ENCODE measurements at places on chromosomes 12 and 14. TPM values are rescaled to one million over a fixed set of nuclear protein-coding genes. Genes with fewer than 3 reads are reported as not detected.

Gene ACSM4
- not detected for total RNA-seq

Gene IL22
- not detected for total RNA-seq

Gene TIMELESS
- total RNA-seq = 2.7 TPM

Gene LRRC10
- 40.5 TPM for total RNA-seq

Gene KITLG
- 10.1 TPM for total RNA-seq

Gene LMNTD1
- not detected for total RNA-seq

Gene NPAS3
- total RNA-seq = 1.7 TPM

Gene COQ5
- 44.0 TPM for total RNA-seq

Gene PRIMA1
- total RNA-seq = 8.4 TPM

Gene FSCB
- not detected for total RNA-seq

DNA sequence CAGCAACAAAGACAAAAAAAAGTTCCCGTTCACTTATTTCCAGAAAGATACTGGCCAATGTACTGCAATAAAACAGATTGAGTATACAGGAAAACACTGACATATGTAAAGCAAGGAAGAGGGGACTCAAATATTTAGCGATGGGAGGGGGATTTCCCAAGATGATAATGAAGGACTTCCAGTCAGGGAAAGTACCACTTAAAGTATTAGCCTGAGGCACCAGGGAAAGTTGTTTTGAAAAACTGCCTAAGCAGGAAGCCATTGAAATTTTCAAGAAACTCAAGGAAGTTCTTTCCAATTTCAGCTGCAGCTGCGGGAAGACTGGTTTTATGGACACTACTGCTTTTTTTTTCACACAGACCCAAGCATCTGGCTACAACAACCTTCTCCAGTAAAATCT, 1007.4 kb upstream of the NOVA1 start:
- no peak for DNase-seq

GRCh38 chr12:105026411-105026810, 40.3 kb downstream of the NOPCHAP1 start:
- DNase-seq = no peak

- peak; percentile 75 for DNase-seq
Measured at GRCh38 chr14:73462048-73462715, 3.8 kb upstream of the NUMB start.

- DNase-seq = no peak
Measured at GRCh38 chr12:93153321-93153720, 224.2 kb upstream of the EEA1 start.

- no peak for DNase-seq
Measured at GRCh38 chr12:121827351-121828099, 23.7 kb downstream of the SETD1B start.

- DNase-seq = no peak
Measured at GRCh38 chr14:52086711-52087110, 17.9 kb upstream of the NID2 start.

GRCh38 chr12:64027311-64027710, 182.8 kb downstream of the SRGAP1 start:
- DNase-seq = no peak

GRCh38 chr12:12381982-12382381, 25.1 kb downstream of the BORCS5 start:
- no peak for DNase-seq

DNA sequence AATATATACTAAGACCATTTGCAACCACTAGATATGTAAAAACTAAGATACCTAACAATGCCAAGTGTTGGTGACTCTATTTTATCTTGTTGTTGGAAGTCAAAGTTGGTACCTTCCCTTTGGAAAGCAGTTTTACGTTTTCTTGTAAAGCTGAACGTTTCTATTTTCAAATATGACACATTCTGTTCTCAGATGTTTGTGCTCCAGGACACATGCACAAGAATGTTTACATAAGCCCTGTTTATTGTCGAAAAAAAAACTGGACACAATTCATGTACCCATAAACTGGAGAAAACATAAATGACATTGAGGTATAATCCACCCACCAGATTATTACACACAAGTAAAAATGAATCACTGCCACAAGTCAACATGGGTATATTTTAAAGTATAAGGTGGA, 967.4 kb downstream of the BCL11B start:
- no peak for DNase-seq

DNA sequence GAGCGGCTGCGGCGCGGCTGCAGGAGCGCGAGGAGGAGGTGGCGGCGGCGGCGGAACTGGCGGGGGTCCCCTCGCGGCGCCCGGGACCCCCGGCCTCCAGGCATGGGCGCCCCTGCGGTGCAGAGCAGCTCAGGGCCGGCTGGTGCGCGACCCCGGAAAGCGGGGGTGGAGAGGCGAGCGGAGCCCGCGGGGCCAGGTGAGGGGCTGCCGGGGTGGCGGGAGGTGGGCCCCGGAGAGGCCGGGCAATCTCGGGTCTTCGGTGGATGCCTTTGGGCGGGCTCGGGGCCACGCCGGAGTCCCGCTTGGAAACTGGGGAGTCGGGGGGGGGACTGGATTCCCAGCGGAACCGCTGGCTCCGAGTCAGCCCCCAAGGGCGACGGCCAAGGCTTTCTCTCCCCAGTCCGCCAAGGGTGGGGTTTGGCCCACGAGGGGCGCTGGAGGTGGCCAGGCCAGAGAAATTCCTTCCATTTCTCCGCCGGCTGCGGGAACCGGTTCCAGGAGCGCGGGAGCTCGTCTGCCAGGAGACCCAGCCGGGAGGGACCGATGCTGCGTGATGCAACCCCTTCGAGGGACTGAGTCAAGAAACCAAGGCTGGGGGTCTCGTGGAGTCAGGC, 13.9 kb upstream of the NR4A1 start:
- DNase-seq = peak; percentile 75

DNA sequence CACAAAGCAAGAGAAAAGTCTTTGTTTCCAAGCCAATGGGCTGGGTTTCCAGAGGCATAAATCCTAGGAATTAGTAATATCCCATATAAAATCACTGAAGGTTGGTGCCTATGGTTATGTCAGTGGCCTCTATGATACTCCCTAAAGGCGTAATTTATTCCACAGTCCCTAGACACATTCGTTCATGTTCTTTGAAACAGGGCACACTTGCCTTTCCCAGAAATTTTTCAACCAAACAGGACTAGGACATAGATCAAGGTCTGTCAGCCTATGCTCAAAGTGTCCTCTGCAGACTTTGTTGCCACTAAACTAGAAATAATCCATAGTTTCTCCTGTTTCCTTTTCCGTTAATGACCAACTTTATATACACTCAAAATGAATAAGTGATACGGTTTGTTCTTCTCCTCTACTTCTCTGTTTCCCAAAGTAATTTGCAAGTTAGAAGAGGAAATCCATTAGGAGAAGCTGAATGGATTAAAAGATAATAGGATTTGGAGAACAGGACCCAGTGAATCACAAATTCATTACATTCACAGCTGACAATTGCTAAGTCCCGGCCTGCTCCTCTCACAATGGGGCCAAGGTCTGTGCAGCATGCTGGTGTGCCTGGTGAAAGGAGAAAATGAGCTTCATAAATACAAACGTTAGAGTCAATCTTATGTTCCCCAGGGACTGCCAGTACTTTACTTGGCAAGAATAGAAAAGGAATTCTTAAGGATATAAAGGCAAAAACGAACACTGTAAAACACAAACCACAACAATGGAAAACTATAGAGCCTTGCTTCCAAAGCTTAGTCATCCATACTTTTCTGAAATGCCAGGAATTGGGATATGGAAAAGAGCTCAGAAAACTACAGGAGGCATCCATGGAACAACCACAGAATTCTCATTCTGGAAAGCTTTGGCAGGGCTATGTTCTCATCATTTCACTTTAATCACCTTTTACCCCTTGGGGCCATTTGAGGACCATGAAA, 966.2 kb downstream of the NRXN3 start:
- DNase-seq = no peak

DNA sequence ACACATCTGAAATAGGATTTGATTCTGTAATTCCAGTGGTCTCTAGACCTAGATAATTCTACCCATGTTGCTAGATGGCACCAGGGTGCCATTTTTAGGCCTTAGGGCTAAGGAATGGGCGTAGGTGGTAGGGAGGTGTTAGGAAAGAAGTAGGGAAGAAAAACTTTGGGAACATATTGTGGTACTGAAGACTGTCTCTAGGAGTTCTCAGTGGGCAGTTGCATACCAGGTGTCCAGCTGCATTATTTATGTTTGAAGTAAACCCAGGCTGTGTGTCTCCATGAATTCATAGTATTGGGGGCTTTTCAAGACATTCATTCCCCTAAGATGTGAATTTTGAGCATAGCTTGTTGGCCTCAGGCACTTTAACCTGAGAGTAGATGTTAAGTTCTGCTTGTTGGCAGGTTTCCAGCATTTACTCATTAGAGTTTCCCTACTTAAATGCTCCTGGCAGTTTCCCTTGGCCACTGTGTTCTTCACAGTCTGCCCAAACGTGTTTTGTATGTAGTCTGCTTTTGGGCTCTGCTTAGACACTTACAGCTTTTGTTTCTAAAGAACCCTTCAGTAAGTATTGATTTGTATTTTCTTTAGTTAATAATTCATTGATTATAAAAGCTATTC, 31.5 kb upstream of the CCT2 start:
- DNase-seq = no peak

DNA sequence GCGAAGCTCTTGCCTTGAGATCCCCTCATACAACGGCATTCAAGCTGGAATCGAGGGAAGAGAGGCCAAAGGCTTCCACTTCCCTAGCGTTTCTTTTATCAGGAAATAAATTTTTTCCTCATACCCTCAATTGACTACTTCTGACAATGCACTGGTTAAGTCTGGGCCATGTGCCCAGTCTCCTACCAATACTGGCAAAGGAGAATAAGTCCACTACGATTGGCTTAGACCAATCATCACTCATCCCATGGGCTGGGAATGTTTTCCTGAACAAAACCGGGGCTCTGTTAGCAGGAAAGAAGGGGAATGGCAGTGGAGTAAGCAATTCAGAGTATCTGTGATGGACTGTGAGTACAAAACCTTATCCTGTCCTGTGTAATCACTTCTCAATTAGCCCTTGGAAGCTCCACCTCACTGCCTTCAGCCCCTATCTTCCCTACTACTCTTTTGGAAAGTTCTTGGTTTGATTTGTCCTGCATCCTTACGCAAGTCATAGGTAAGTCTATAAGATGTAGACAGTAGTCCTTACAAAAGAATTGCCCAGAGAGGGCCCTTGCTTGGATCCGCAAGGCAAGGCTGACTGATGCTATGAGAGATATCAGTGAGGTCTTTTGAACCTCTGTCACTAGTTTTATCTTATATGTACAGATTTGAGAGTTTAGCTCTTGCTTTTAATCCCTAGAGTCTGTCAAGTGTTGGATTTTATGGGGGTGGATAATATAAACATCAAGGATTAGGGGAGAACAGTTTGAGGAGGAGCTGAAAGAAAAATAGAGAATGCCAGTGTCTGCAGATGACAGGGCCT, 36.3 kb upstream of the CDK17 start:
- DNase-seq = no peak

GRCh38 chr14:61268812-61269211, 12.3 kb downstream of the TMEM30B start:
- no peak for DNase-seq

DNA sequence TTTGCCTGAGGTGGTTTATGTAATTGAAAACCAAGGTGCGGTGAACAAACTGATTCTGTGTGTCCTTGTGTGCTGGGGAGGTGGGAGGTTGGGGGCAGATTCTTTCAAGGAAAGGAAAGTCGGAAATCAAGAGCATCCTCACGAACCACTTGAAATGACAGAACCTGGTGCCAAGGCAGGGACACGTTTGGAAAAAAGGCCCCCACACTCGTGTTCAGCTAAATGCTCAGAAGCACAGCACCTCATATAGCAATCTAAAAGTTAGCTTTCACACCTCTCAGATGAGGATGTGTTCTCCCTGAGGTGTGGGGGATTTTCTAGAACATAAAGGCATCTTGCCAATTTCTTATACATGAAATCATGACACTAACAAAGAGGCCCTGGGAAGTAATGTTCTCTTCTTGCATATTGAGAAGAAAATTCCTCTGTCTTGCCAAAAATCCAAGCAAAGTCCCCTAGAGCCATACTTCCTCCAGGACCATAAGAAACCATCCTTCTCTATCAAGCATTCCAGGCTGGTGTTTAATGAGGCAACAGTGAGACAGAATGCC, 119.6 kb downstream of the PLXNC1 start:
- DNase-seq = no peak

- no peak for DNase-seq
Measured at GRCh38 chr12:15468911-15469310, 146.6 kb downstream of the PTPRO start.

- DNase-seq = no peak
Measured at GRCh38 chr12:113471619-113472171, at the start of gene LHX5. Gene LHX5, minus strand, starts transcription at chr12:113471871. Its CDS starts 373 bp downstream, at chr12:113471498.

GRCh38 chr14:93049315-93049714, 66.4 kb downstream of the ITPK1 start:
- peak; percentile 19 for DNase-seq

GRCh38 chr14:84323450-84323849, 1206.5 kb upstream of the FLRT2 start:
- DNase-seq = no peak

GRCh38 chr14:92551044-92551841, 37.7 kb downstream of the RIN3 start:
- no peak for DNase-seq

DNA sequence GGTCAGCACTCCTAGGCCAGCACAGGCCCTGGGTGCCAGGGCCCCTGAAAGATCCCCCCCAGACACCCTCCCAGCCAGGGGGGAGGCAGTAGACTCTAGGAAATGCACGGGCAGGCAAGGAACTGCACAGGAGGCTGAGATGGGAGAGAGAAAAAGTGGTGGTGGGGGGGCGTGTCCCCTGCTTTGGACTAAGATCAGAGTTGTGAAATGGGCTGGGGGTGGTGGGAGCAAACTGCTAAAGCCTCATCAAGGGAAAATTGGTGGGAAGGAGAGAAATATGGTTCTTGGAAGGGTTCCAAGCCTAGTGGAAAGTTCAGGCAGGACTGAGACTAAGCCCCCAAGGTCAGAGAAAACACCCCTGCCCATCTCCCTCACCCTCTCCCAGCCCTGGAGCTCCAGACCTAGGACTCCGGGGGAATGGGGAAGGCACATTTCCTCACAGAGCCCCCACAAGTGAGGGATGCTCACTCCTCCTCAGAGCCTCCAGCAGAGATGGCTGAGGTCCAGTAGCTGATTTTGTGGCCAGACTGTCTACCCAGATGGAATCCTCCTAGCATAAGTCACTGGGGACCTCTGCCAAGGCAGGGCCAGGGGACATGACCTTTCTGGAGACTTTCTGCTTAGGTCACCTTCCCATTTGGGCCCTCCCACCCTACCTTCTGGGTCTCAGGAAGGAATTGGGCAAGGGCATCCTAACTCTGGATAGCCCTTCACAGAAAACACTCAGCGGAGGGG, 29.8 kb downstream of the FIGNL2 start:
- DNase-seq = no peak

- DNase-seq = no peak
Measured at GRCh38 chr14:42459171-42459685, 852.6 kb downstream of the LRFN5 start.
